ENCODE measurements at places on chromosomes 1 and 21.

DNA sequence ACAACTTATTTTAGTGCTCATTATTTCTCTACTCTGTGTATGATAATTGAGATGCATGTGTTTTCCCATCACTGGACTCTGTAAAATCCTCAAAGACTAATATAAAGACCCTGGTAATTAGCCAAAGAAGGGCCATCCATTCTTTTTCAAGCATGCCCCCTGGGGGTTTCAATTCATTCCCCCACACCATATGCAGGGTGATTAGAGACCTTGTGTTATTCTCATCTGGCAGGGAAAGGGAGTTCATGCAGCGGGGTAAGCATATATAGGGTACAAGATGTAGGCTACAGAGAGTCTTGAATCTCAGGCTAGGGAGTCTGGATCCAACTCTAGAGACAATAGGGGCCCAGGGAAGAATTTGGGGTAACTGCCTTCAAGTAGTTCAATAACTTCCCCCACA is 166.5 kb downstream of the TNR start:
- DNase-seq: no peak

DNA sequence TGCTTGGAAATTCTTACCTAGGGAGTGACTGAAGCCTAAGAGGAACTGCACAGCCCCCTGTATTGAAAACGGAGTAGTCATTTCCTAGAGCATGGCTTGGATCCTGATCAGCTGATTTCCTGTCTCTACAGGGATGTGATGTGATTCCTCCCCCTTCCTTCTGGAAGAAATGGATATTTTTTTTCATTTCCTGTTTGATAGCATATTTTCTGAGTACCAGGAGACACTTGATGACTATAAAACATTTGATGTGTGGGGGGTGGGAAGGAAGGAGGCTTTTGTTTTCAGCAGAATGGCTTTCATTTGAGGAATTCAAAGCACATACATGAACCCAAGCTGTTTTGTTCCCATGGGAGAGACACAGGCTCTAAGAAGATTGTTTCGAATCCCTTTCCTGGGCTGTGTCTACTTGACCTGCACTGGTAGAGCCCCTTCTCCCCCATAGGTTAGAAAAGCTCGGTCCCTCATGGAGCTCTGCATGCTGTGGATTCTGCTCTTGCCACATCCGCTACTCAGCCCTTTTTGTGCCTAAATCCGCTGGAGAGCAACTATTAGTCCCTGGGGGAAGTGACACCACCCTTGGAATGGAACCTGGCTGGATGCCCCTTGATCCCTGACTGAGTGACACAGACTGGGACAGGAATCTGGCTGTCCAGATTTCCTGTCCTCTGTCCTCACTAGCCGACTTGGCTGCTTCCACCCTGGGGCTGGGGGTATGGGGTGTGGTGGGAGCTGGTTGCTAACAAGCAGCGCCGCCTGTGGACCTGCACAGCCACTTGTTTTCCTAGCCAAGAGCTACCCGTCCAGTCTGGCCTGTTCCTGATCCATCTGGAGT is 71.8 kb upstream of the MACF1 start:
- peak; percentile 69 for DNase-seq

- no peak for DNase-seq
These were observed 263.8 kb downstream of the PTPRC start for GRCh38 chr1:198902655-198903054.

- no peak for DNase-seq
These were observed 39.3 kb downstream of the VWA5B1 start for GRCh38 chr1:20329793-20330542.

DNA sequence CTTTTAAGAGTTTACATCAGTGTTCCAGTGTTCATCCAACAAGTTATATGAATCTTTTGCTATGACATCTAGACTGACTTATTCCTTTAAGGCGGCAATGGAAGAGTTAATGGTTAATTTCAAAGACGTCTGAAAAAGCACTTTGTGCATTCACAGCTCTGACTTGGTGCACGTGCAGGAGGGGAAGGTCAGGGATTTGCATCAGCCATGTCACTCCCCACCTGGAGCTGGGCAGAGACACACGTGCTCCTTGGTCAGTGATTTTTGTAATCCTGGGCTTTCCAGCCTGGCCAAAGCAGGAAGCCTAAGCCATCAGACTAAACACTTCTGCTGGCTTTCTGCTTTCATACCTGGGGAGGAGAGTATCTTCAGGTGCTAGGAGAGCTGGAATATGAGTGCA is 96.3 kb downstream of the ST3GAL3 start:
- DNase-seq: no peak

GRCh38 chr21:17768840-17769446 is 50.2 kb downstream of the C21orf91 start:
- DNase-seq: no peak

- no peak for DNase-seq
These were observed 43.5 kb downstream of the PRKAA2 start for GRCh38 chr1:56688522-56689026.

DNA sequence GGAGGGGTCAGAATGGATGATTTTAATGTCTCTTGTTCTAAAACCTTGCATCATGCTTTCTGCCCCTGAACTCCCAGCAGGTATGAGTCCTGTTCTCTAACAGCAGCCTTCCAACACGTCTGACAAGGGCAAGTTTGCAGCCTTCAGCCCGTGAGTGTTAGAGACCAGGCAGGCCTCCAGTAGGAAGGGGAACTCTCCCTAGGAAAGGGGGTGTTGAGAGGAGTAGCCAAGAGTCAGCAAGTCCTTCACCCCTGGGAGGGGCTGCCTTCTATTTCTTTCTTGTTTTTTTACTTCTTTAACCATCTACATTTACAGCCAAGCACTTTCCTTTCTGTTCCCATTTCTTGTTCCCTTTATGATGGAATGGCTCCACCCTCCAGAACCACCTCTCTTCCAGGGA is 14.2 kb downstream of the BATF3 start:
- no peak for DNase-seq

DNA sequence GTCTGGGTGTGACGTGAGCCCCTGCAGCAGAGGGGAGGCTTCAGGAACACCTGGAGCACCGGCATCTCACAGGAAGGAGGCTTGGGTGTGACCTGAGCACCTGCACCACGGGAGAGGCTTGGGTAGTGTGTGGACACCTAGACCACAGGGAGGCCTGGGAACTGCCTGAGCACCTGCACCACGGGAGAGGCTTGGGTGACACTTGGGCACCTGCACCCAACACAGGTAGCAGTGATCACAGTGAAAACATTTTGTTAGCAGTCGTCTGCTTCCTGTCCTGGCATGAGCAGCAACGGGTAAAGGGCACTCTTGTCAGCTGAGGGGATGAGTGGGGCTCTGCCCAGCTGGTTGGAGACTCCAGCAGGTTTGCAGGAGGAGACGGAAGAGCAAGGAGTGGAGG is 22.4 kb downstream of the LRRC3 start:
- no peak for DNase-seq

- no peak for DNase-seq
These were observed 166.5 kb downstream of the LMO4 start for GRCh38 chr1:87495147-87495546.

DNA sequence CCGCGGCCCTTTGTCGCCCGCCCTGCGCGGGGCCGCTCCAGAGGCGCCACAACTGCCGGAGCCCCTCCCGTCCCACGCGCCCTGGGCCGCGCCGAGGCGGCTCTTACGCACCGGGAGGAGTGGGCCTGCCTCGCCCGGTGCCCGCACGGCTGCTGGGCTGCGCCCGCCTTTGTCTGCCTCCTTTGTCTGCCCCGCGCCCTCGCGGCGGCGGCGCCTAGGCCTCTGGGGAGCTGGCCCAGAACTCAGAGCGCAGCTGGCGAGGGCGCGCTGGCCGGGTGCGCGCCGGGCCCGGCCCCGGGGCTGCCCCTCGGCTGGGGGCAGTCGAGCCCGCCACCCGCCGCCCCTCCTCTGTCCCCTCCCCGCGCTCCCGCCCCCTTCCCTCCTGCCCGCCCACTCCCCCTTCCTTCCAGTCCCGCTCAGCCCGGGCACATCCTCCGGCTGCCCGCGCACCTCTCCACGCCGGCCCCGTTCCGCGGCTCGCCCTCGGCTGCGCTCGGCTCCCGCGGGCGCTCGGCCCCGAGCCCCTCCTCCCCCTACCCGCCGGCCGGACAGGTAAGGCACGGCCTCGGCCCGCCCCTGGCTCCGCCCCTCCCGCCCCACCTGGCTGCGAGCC is at the start of gene DRAXIN:
DRAXIN (plus strand) TSS at position 409 of the 613 bp plus-strand sequence. CDS start 14,549 bp downstream, outside the sequence.
- no peak for DNase-seq

- no peak for DNase-seq
These were observed 127.3 kb downstream of the HLCS start for GRCh38 chr21:36839123-36839522.

Data from head of caudate nucleus (tissue), 42 donors.